Ammon's horn (tissue), 1 donor: ENCODE measurements at places on chromosomes 5 and 9.
A peak's percentile ranks its signal among the peaks of the same experiment; 100 is the strongest.

GRCh38 chr5:32586276-32586599 is 881 bp downstream of the SUB1 start:
- no peak for DNase-seq

GRCh38 chr9:77575785-77576184 is 72.3 kb downstream of the GNA14 start:
- DNase-seq, result no peak

DNA sequence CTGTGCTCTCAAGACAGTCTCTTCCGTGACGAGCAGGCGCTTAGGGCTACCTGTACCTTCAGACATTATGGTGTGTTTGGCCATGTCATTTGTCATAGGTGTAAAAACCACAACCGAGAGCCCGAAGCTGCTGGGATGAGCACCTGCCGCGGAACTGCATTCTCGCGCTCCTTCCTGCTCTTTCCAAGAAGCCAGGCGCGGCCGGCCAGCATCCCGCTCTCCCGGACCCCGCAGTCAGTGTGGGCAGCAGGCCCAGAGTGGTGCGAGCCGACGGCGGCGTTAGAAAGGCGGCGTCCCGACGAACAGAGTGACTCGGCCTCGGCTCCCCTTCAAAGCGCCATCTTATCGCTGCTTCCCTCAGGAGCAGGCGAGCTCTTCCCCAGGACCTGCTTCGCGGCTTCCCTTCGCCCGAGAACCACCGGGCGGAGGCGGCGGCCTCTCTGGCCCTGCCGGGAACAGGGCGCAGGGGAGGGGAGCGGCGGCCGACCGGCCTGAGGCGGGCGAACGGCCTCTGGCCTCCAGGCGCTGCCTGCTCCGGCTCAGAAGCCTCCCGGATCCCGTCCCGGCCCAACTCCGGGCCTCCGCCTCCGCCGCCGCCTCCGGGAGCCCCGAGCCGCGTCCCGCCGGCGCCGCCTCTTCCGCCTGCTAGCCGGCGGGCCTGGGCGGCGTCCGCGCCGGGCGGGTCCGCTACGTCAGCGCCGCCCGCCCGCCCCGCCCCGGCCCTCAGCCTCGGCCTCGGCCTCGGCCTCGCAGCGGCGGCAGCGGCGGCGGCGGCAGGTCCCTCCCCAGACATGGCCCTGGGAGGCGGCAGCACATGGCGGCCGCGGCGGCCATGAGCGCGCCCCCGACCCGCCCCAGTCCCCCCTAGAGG is at the start of gene FAM120A:
FAM120A (plus strand) TSS at position 741 of the 871 bp plus-strand sequence. CDS start 231 bp downstream, outside the sequence.
- peak; percentile 79 for DNase-seq

DNA sequence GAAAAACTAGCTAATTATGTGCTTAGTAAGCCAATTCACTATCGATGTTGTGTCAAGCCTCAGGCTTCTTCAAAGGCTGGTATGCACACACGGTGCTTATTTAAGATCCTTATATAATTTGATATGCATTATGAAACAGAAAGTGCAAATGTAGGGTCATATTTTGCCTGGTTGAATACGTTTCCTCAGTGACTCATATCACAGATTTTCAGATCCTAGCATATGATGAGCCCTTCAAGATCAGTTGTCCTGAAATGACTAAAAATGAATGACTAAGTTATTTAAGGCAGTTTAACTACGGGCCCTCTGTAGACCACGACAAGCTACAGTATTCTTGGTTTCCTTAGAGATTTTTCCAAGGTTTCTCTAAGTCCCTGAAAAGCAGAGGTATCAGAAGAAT is 778.3 kb downstream of the PRELID2 start:
- DNase-seq, result no peak

- no peak for DNase-seq
These were observed 53.6 kb upstream of the FST start for GRCh38 chr5:53426878-53427277.
